ENCODE measurements at places on chromosomes 4 and X.
A peak's percentile ranks its signal among the peaks of the same experiment; 100 is the strongest.

DNA sequence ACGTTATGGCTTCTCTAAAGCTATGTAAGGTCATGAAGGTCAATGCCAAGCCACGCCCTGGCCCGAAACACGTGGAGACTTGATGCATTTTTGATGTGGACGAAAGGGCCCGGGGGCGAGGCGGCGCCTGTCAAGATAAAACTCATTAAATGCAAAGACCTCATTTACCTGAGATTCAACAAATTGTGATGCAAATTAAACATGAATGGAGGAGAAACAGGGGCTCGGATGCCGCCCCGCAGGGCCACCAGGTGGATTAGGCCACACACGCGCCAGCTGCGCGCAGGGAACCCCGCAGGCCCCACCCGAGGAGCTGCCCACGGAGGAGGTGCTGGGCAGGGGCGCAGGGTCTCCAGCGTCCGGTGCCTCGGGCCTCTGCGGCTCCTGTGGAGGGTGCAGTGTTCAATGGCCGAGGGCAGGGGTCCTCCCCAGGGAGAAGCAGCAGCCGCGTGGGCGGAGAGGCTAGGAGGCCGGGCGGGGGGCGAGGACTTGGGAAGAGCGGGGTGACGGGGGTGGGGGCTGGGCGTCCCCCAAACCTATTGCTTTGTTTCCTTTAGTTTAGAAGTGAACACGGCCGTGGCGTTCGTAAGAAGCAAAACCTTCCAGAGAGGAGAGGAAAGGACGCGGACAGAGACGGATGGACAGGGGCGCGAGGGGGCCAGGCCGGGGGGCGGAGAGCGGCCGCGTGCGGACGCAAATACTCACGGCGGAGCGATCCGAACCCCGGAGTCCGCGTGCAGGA, 40.4 kb downstream of the CPLX1 start:
- DNase-seq, result no peak

DNA sequence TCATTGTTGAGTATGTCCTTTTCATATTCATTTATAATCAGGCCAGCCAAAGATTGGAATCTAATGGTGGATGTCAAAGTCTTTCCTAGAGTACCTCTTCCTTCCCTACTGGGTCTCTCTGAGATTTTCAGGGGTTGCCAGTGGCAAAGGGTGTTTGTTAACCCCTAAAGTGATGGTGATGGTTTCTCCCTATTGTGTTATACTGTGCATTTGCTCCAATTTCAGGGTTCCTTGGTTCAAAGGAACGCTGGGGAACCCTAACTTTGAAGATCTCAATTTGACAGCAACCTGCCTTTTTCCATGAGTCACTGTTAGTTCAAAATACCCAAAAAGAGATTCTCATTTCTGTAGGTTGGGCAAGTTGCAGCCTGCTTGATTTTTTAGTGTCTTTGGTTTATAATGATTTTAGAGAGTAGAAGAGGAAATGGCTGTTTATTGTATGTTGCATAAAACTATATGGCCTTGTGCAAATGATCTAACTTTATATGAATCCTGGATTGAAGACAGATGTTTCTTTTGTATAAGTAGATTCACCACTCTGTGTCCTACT, 23.0 kb downstream of the GAB1 start:
- DNase-seq, result no peak

GRCh38 chr4:169071747-169072146, 61.7 kb upstream of the CBR4 start:
- no peak for DNase-seq

- no peak for DNase-seq
Observed at GRCh38 chrX:66601522-66601921, 37.4 kb downstream of the EDA2R start.

GRCh38 chrX:129496625-129497024, 26.7 kb downstream of the SMARCA1 start:
- DNase-seq, result no peak

- peak; percentile 79 for DNase-seq
Observed at GRCh38 chr4:36244257-36245082, at the start of gene ARAP2. TSS of gene ARAP2 (minus strand) at chr4:36244514. CDS start at chr4:36229486, 15,028 bp downstream.

DNA sequence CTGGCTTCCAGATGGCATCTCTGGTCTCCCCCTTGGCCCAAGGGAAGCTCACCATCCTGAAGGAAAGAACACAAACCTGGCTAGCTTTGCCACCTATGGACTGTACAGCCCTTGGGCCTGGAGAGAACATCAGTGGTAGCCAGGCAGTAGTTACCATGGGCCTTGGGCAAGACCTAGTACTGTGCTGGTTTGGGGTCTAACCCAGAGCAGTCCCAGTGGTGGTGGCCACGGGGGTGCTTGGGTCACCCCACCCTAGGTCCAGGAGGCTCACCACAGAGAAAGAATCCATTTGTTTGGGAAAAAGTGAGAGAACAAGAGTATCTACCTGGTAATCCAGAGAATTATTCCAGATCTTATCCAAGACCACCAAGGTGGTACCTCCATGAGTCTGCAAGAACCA, 290.7 kb upstream of the PPP1R2C start:
- DNase-seq, result no peak

DNA sequence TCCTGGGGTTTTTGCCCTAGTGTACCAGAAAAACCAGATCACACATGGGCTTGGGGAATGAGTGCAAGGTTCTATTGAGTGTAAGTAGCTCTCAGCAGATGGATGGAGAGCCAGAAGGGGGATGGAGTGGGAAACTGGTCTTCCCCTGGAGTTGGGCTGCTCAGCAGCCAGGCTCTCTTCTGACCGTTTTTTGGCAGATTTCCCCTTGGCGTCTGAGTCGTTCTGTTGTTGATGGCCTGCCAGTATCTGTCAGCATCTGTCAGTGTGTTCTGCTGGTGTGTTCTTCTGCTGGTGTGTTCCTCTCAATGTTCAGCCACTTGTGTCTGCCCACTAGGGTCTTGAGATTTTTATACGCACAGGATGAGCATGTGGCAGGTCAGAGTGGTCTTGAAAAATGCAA, 633.9 kb upstream of the CPEB2 start:
- DNase-seq, result no peak

DNA sequence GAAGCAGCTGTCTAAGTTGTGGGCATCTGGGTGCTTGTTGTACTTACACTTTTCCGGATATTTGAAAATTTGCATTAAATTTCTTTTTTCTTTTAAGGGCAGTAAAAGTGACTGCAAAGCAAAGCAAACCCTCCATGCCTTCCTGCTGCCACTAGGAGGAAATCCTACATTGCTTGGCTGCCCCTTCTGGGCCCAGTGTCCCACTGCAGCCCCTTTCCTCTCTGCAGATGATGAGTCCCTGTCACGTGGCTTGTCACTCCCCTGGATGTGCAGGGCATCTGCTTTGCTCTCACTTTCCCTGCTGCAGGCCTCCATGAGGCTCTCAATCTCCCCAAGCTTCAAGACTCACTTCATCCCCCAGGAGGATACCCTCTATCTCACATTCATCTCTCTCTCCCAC, 12.7 kb downstream of the TSR2 start:
- DNase-seq, result no peak

DNA sequence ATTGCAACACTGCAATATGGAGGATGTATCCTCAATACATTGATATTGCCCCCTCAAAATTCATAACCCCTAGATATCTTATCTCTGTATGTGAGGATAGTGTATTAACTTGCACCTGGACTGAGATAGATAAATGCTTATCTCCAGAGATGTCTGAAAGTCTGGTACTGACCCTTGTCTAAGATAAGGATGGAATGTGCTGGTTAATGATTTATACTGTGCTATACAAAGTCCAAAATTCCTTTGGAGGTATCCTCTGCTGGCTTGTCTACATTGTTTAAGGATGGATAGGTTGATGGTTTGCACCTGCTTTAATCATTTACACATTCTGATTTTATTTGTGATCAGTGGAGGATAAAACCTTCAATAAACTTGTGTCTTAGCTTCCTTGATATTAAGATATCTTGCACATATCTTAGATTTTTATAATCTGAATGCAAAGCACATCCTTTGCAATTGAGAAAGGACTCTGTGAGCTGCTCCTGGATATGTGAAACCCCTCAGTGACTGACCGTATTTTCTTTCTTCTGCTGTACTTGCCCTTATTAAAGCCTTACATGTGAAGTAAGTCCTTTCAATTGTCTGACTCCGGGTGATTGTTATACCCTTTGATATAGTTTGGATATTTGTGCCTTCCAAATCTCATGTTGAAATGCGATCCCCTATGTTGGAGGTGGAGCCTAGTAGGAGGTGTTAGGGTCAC, 430.3 kb upstream of the MAOA start:
- DNase-seq, result no peak

DNA sequence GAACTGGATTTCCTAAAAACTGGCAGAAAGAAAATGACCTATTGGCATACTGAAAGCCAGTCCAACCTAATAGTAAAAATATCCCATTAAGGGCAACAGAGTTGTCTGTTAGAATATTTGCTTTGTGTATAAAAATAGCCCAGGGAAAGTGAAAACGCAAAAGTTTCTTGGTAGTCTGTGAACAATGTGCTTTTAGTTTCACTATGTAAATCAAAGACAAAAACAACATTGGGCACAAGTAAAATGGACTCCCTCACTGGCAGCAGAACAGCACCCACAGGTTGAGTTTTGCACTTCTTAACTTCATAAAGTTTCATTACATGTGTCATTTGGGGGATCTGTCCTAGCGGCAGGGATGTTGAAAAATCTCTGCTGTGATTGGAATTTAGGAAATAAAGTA, 4.3 kb upstream of the FGG start:
- no peak for DNase-seq

DNA sequence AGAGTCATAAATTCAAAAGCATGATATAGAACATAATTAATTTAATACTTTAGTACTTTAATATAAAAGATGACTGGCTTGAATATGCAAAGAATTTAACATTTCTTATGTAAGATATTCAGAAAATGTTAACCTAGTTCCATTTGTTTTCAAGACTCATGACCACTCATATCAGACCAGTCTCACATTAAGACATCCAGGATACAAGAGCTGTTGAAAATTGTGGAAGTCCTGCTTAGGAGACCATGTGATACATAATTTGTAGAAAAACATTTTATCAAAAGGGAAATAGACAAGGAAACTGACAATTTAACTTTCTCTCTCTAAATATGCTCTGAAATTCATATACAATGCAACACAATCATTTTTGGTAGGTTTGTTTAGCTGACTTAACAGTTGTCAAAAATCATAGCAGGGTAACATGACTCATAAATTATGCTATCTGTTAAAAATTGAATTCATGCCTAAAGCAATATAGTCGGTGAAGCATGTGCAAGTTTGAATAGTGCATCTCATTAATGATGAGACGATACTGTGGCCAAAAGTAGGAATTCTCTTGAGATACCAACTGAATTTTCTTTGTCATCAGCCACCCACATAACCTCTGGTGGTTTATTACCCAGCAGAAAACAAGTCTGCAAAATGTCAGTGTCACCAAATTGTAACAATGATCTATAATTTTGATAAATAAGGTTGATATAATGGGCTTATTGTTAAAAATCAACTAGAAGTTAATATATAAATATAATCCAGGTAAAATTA, 211.4 kb downstream of the GASK1B start:
- no peak for DNase-seq

- no peak for DNase-seq
Observed at GRCh38 chr4:15873117-15873516, 65.4 kb downstream of the FGFBP1 start.

- DNase-seq, result no peak
Observed at GRCh38 chr4:176508780-176509331, 189.1 kb downstream of the SPCS3 start.

DNA sequence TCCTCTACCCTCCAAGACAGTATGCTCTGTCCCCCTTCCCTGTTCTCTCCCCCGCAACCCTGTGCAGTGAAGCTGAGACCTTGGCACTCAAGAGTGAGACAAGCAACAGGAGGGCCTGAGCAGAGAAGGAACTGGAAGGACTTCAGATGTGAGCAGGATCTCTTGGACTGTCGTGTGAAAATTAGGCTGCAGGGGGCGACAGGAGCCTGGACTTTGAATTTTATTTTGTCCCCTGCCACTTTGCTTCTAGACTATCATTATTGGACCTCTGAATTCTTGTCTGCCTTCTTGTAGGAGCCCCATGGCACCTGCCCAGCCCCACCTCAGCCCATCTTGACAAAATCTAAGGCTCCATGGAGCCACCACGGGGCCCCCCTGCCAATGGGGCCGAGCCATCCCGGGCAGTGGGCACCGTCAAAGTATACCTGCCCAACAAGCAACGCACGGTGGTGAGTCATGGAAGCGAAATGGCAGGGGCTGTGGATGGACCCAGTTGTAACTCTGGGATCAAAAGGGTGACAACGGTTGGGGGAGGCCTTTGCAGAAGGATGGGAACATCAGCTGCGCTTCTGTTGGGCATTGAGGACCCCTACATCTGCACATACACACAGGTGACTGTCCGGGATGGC, 1.7 kb downstream of the ARAF start:
- peak; percentile 42 for DNase-seq

GRCh38 chr4:73221734-73222133, 36.9 kb downstream of the ANKRD17 start:
- DNase-seq, result no peak

DNA sequence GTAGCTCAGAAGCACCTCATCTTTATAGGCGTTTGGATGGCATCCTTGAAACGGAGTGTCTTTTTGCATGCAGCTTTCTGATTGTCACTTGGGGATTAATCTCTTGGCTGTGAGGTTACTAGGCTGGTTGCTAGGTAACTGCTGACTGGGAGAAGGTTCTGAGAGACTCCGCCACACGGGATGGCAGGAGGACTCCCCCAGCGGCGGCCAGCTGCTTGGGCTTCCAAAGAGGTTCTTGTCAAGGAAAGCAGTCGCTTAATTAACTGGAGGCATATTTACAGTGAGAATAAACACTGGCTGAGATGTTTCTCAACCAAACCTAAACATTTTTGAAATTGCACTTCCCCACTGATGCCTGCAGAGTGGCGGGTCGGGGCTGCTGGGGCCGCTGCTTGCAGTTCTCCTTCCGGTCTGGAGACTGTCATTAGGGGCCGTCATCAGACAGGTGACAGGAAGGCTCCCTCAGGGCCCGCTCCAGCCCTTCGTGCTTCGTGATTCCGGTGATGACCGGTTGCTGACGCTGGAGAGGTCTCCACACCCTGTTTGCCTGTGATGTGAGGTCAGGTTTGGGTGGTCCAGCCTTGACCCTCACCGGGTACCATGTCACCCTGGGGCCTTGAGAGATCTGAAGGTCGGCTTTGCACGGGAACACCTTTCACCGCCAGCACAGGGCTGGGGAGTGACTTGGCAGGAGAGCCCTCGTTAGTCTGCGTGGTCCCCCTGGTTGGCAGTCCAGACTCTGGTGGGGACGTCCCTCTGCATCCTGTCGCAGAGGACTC, 9.1 kb downstream of the NSG1 start:
- no peak for DNase-seq

- no peak for DNase-seq
Observed at GRCh38 chr4:173177232-173177631, 8.6 kb downstream of the GALNT7 start.

DNA sequence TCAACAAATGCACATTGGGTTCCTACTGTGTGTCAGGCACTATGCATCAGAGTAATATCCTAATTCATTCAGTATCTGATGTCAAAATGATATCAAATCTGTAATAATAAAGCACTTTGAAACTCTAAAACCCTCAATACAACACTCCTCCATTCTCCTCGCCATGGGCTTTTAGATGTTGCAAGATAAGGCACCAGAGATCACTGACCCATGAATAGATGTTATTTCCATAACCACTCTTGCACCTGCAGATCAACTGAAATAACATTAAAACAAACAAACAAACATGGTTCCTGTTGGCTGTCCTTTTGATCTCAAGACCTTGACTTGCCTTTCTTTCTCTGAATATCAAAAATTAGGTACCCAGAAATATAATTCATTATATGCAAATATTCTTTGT, 100.2 kb downstream of the MAB21L2 start:
- DNase-seq, result no peak
